ENCODE measurements at places on chromosomes 13 and 19. TPM values are rescaled to one million over a fixed set of nuclear protein-coding genes. Genes with fewer than 3 reads are reported as not detected.

Gene CGB3
- total RNA-seq, result not detected

Gene FGF21
- not detected for total RNA-seq

Gene TNFRSF19
- total RNA-seq, result not detected

Gene LILRA1
- not detected for total RNA-seq

DNA sequence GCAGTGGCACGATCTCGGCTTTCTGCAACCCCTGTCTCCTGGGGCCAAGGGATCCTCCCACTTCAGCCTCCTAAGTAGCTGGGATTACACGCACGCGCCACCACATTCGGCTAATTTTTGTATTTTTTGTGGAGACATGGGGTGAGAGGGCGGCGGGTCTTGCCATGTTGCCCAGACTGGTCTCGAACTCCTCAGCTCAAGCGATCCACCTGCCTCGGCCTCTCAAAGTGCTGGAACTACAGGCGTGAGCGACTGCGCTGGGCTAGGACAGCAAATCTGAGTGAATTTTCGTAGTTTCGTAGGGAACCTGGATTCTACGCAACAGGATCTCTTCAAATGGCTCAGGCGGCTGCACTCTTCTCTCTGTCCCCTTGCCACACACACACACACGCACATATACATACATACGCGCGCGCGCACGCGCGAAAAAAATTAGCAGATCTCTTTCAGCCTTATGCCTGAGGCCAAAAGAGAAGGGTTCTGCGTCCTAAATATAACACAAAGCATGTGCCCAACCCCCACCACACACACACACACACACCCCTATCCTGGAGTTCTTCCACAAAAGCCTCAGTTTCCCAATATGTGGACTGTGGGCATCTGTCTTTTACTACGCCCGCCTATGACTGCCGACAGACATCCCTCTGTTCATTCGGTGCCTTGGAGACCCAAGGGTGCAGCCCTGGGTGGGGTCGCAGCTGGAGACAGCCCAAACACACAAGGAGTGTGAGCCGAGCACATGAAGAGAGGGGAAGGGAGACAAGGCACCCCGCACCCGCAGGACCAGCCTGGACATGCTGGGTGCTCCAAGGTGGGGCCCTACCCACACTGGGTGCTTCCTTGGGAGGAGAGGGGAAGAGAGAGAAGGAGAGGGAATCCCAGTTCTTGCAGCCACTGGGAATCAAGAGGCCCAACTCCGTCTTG, 616 bp downstream of the PINLYP start:
- peaks cover 33% of the 10 kb centered on the region for H3K4me1 ChIP-seq
- H3K27me3 ChIP-seq, result no peaks in the 10 kb centered on the region
- no peak for DNase-seq
- peak overlapping the region; percentile 62 for H3K4me3 ChIP-seq

GRCh38 chr13:47147812-47148119, 250.9 kb upstream of the HTR2A start:
- no peak overlapping the region for H3K27ac ChIP-seq
- no peak for DNase-seq
- H3K4me1 ChIP-seq, result no peaks in the 10 kb centered on the region
- H3K27me3 ChIP-seq, result no peaks in the 10 kb centered on the region
- no peak overlapping the region for H3K4me3 ChIP-seq
- H3K36me3 ChIP-seq, result no peaks in the 10 kb centered on the region

GRCh38 chr13:93698016-93698613, 471.5 kb downstream of the GPC6 start:
- H3K4me3 ChIP-seq, result no peak overlapping the region
- H3K4me1 ChIP-seq, result no peaks in the 10 kb centered on the region
- H3K36me3 ChIP-seq, result no peaks in the 10 kb centered on the region
- peaks cover 5% of the 10 kb centered on the region for H3K27me3 ChIP-seq
- DNase-seq, result no peak
- no peak overlapping the region for H3K27ac ChIP-seq

DNA sequence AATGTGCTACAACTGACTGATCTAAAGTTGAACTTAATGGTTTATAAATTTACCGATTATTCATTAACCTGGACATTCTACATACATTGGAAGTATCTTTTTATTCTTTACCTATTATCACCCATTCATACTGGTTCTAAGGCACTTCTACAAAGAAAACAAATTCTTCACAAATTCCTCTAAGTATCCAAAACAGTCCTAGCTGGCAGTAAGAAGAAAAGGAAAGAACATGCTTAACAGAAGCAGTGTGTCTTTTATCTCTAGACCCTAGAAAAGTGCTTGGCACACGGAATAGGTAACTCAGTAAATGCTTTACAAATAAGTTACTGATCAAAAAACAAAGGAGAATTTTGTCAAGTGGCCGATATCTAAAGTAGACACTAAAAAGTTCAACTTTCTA, 32.8 kb downstream of the TSC22D1 start:
- H3K4me1 ChIP-seq, result no peaks in the 10 kb centered on the region
- no peaks in the 10 kb centered on the region for H3K27me3 ChIP-seq
- H3K27ac ChIP-seq, result no peak overlapping the region
- no peak for DNase-seq

GRCh38 chr13:44382635-44383145, 9.1 kb downstream of the SERP2 start:
- no peaks in the 10 kb centered on the region for H3K36me3 ChIP-seq
- H3K27me3 ChIP-seq, result no peaks in the 10 kb centered on the region
- H3K4me3 ChIP-seq, result no peak overlapping the region
- H3K4me1 ChIP-seq, result no peaks in the 10 kb centered on the region
